ENCODE measurements at places on chromosomes 1 and 21. TPM values are rescaled to one million over a fixed set of nuclear protein-coding genes. Genes with fewer than 3 reads are reported as not detected.

GRCh38 chr1:27122652-27123051, 32.3 kb downstream of the SLC9A1 start:
- no peak for DNase-seq

DNA sequence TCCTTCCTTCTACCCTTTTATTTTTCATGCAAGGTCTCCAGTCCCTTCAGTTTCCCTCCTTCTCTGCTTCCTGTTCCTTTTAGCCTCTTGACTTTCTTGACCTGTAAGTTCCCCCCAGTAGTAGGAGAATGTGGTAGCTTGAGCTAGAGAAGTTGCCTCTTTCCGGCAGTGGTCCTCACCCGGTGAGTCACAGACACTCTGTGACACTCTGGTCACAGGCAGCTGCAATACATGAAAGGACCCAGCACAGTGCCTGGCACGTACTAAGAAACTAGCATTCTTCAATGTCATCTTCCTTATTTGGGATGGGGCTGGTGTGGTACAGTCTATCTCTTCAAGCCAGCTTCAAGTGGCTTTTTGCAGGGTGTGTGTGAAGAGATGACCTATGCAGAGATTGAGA, 16.0 kb downstream of the PFKFB2 start:
- DNase-seq, result no peak

DNA sequence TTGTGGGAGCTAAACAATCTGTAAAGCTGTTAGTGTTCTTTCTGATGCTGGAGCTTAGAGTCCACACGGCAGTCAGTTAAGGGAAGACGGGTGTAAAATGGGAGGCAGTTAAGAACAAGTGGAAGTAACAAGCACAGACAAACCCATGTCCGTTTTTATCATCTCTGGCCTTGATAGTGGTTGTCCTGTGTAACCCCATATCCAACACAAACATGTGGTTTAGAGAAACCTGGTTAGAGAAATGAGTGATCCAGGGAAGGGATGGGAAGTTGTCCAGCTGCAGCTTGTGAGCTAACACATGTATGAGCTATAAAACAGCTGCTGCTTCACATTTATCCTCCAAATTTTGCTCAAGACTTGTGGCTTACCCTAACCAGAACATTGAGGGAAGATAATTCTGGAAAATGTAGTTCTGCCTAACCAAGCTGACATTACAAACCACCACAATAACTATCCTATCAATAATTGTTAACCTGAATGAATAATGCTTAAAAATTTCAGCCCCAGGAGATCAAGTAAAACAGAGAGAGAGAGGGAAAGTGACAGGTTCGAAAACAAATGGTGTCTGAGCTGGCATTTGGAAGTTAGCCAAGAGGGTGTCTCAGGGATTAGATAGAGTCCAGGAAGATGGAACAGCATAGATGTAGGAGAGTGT, 10.6 kb upstream of the C1orf162 start:
- no peak for DNase-seq

The ARHGEF16 gene
- total RNA-seq, result 20.3 TPM
